ENCODE measurements at places on chromosomes 16 and 17. TPM values are rescaled to one million over a fixed set of nuclear protein-coding genes. Genes with fewer than 3 reads are reported as not detected.

GRCh38 chr17:56457501-56457900, 136.0 kb upstream of the NOG start:
- no peak for DNase-seq
- no peak overlapping the region for H3K27ac ChIP-seq
- H3K27me3 ChIP-seq: no peaks in the 10 kb centered on the region
- no peaks in the 10 kb centered on the region for H3K36me3 ChIP-seq
- no peak overlapping the region for H3K4me3 ChIP-seq

Gene DCUN1D3
- 6.5 TPM for total RNA-seq

DNA sequence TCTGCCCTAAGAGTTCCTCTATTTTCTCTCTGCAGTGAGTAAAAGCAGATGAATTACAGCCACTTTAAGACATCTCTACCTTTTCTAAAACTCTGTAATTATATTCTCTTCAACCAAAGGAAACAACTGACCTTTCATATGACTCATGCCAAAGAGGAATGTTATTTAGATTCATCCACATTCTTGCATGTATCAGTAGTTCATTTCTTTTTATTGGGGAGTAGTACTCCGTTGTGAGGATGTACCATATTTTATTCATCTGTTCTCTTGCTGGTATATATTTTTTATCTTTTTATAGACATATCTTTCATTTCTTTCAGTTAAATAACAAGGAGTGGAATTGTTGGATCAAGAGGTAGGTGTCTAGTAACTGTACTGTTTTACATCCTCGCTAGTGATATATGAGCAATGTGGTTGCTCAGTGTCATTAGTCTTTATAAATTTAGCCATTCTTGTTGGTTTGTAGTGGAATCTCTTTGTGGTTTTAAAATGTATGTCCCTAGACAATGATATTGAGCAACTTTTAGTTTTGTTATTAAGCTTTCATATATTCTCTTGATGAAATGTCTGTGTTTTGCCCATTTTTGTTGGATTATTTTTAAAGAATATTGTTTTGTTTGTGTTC, 7.8 kb upstream of the MYH8 start:
- no peaks in the 10 kb centered on the region for H3K36me3 ChIP-seq
- H3K4me1 ChIP-seq: no peaks in the 10 kb centered on the region
- no peak overlapping the region for H3K27ac ChIP-seq
- DNase-seq: no peak
- no peak overlapping the region for H3K4me3 ChIP-seq

DNA sequence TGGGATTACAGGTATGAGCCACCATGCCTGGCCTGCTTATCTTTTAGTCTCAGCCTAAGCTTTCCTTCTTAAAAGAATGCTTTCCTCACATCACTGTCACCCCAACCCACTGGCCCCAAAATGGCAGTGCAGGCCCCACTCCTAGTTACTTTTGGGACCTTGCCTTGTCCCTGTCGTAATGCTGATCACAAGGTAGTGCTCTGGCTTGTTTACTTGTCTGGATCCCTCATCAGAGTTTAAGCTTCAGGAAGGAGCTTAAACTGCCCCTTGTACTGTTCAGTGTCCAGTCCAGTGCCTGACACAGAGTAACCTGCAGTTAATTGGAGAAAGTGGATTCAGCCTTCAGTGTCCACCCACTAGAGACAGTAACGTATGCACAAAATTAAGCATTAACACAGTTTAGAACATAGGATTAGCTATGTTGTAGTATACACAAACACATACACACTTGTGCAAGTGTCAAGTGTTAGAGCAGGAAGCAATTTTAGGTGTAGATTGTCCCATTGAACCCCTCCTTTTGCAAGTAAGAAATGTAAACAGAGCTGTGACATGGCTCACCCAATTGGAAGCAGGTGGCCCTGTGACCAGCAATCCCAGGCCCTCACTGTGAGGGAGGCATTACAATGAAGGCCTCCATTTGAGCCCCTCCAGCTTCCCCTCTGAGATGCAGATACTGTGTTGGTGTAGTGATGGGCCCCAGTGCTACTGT, 44.2 kb downstream of the LDHD start:
- no peak for DNase-seq
- no peaks in the 10 kb centered on the region for H3K36me3 ChIP-seq
- H3K27ac ChIP-seq: no peak overlapping the region
- peaks cover 14% of the 10 kb centered on the region for H3K4me1 ChIP-seq
- no peaks in the 10 kb centered on the region for H3K27me3 ChIP-seq
- no peak overlapping the region for H3K4me3 ChIP-seq

Gene CDT1
- 11.1 TPM for total RNA-seq

DNA sequence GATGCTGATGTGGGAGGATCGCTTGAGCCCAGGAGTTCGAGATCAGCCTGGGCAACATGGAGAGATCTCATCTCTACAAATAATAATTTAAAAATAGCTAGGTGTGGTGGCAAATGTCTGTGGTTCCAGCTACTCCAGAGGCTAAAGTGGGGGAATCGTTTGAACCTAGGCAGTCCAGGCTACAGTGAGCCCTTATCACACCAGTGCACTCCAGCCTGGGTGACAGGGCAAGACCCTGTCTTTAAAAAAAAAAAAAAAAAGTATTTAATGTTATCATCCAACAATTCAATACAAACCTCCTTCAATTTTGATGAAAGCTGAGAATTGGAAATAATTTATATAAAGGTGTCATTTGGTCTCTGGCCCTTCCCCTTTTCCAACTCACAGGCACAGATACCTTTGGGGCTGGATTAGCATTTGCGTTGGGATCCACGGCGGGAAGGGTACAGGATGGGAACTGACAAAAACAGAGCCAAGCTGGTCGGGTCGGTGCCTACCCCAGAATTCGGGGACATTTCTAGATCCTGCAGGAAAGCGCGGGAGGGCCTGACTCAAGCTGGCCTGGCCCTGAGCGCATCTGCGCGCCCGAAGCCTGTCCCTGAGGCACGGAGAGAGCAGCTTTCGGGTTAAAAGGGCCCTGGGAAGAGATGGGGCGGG, 860 bp upstream of the DCAF7 start:
- no peaks in the 10 kb centered on the region for H3K27me3 ChIP-seq
- no peak for DNase-seq
- peak overlapping the region; percentile 92 for H3K27ac ChIP-seq
- H3K36me3 ChIP-seq: no peaks in the 10 kb centered on the region
- H3K4me1 ChIP-seq: peaks cover 15% of the 10 kb centered on the region
- peak overlapping the region; percentile 97 for H3K4me3 ChIP-seq

DNA sequence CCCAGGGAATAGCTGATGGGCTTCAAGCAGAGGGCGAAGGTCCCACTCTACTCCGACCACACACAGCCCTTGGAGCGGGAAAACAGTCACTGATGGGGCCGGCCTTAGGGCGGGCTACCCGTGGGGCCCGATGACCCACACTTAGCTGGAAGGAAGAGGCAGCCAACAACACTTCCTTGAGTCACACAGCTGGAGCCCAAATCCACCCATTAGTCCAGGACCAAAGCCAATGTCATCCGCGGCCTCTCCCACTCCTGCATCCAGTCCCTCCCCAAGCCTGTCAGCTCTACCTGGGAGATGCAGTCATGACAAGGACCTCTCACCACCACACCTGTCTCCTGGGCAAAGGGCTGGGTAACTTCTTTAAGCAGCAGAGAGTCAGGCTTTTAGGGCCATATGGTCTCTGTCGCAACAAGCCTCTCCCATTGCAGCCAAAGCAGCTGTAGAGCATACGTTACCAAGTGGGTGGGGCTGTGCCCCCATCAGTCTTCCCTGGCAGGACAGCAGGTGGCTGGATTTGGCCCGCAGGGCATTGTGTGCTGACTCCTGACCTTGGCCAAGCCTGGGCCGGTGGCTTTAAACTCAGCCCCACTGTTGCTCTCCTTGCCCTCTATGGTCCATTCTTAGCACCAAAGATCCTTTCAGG, 110.7 kb downstream of the SOCS1 start:
- no peak overlapping the region for H3K4me3 ChIP-seq
- no peaks in the 10 kb centered on the region for H3K36me3 ChIP-seq
- no peak overlapping the region for H3K27ac ChIP-seq
- no peak for DNase-seq

DNA sequence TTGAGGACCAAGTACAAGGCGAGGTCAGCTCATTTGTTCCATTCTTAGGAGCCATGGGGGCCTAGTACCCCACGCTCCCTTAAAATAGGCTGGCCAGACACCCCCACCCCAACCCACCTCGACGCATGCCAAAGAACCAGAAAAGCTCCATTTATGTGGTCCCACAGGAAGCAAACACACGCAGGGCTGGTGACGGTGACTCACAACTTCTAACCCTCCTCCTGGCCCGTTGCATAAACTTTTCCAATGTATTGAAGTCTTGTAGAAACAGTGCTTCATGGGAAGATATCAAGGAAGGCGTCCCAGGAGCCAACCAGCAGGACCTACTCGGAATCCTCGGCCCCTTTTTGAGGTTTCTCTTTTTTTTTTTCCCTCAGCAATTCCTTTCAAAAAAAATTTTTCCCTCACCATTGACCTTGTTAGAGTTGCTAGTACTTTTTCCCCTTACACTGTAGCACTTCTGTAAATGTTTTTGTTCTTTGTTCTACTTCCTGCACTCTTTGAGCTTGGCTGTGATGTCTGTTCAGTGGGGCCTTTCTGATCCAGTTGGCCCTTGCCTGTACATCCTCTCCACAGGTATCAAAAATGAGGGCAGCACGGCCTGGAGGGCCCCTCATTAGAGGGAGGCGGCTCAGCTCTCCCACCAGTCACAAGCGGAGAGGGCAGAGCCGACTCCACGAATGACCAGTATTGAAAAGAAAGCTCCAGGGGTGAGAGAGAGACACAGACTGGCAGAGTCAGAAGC, 208.3 kb downstream of the RGS9 start:
- no peak overlapping the region for H3K27ac ChIP-seq
- H3K27me3 ChIP-seq: no peaks in the 10 kb centered on the region
- no peak overlapping the region for H3K4me3 ChIP-seq
- no peaks in the 10 kb centered on the region for H3K4me1 ChIP-seq
- H3K36me3 ChIP-seq: no peaks in the 10 kb centered on the region

DNA sequence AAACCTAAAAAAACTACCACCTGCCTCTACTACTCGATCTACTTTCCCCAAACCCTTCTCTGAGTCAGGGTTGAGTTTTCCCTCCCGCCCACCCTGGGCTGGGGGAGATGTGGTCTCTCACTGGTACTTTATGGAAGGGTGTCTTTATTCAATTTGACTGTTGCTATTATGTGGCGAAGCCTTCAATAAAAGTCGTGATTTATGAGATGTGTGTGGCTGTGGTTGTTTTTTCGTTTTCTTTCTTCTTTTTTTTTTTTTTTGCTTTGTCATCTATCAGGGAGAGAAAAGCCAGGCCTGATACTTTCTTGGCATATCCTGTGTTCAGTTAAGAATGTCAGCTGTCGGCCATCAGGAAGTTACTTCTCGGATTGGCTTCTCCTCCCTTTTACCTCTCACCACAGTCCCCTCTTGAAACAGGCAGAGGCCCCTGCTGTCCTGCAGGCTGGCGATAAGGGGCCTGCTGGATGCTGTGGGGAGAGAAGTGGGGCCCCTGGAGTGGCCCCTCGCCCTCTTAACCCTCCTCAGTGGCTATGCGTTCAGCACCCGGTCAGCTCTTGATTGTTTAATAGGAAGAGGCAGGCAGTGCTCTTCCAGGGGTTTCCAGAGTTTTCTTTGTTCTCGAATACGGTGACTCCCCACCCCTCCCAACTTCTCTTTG, 123.0 kb downstream of the MSI2 start:
- no peak overlapping the region for H3K27ac ChIP-seq
- no peaks in the 10 kb centered on the region for H3K36me3 ChIP-seq
- no peak for DNase-seq
- H3K27me3 ChIP-seq: no peaks in the 10 kb centered on the region
- H3K4me1 ChIP-seq: no peaks in the 10 kb centered on the region

DNA sequence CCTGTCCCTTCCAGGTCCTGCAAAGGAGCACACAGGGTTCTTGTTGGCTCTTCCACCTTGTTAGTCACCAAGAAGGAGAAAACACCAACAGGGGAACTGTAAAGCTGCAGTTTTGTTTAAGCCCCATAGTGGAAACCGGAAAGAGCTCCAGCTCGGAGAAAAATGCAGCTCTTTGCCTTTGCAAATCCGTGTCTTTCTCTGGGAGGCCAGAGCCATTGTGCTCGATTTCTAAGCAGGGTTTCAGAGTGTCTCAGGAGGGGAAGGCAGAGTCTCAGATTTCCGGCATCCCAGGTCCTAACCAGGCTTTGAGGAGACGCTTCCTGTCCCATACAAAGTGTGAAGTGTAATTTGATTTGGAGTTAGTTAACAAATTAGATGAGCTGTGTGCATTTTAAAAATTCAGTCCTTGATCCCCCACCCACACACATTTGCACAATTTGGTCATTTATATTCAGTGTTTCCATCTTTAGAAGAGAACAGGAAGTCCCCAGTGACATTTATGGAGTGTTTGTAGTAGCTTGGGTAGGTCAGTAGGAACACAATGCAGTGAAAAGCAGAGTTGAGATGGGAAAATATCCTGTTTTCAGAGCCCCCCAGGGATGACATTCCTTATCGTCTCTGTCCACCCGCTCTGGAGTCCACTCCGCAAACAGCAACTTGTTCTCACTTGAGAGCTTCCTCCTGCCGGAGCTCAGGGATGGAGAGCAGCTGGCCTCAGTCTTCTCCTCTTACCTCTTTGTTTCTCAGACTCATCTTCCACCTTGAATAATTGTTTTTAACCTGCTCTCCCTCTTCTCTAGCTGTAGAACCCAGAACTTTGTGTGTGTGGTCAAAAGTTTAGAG, 331.9 kb downstream of the SEC14L1 start:
- no peaks in the 10 kb centered on the region for H3K27me3 ChIP-seq
- H3K4me1 ChIP-seq: peaks cover 5% of the 10 kb centered on the region
- no peak overlapping the region for H3K4me3 ChIP-seq
- no peak for DNase-seq
- peak overlapping the region; percentile 78 for H3K27ac ChIP-seq
- peaks cover 5% of the 10 kb centered on the region for H3K36me3 ChIP-seq

DNA sequence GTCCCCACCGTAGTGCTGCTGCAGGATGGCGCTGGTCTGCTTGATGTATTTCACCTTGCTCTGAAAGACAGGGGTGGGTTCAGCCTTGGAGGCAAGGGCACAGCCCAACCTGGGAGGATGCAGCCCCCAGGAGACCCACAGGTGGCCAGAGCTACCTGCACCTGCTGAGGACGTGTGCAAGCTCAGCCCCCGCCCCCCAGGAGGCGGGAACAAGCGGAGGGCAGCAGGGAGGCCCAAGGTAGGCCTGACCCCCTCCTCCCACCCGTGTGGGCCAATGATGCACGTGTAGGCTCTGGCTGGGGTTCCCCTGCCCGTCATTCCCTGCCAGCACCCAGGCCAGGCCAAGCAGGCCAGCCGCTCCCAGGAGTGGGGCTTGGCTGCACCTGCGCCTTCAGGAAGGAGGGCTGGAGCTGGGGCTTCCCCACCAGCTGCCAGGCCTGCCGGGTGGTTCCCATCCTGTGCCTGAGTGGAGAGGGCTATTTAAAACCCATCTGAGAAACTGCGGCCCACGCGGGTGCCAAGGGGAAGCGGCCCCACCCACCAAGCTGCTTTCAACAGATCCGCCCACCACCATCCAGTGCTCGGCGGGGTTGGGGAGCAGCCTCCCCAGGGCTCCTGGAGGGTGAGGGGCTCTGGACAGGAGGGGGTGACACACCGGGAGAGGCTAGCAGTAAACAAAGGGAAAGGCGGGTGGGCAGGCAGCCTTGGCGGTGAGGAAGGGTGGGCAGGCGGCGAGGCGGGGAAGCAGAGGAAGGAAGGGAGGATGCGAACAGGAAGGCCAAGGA, 3.8 kb downstream of the NTHL1 start:
- H3K27me3 ChIP-seq: no peaks in the 10 kb centered on the region
- peaks cover 18% of the 10 kb centered on the region for H3K4me1 ChIP-seq
- H3K4me3 ChIP-seq: no peak overlapping the region
- peak overlapping the region; percentile 38 for H3K27ac ChIP-seq
- H3K36me3 ChIP-seq: no peaks in the 10 kb centered on the region

- H3K27ac ChIP-seq: no peak overlapping the region
- no peaks in the 10 kb centered on the region for H3K36me3 ChIP-seq
- H3K4me1 ChIP-seq: no peaks in the 10 kb centered on the region
Measured at GRCh38 chr16:51994597-51994996, 552.3 kb downstream of the TOX3 start.
